ENCODE measurements at places on chromosomes 7 and 10.

DNA sequence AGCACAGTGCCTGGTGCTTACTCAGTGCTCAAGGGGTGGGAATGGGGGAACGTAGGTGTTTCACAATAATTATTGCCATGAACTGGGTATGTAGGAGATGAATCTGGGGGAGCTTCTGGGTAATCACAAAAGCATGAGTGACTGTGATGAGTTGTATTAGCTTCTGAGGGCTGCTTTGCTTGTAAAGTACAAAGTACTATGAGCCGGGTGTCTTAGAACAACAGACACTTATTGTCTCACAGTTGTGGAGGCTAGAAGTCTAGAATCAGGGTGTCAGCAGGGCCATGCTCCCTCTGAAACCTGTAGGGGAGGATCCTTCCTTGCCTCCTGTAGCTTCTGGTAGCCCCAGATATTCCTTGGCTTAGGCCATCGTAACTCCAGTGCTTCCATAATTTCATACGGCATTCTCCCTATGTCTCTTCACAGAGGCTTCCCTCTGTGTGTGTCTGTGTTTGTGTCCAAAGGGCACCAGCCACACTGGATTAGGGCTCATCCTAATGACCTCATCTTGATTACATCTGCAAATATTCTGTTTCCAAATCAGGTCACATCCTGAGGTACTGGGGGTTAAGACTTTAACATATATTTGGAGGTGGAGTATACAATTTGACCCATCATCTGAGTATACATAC is 84.8 kb upstream of the AGBL3 start:
- no peak for DNase-seq

DNA sequence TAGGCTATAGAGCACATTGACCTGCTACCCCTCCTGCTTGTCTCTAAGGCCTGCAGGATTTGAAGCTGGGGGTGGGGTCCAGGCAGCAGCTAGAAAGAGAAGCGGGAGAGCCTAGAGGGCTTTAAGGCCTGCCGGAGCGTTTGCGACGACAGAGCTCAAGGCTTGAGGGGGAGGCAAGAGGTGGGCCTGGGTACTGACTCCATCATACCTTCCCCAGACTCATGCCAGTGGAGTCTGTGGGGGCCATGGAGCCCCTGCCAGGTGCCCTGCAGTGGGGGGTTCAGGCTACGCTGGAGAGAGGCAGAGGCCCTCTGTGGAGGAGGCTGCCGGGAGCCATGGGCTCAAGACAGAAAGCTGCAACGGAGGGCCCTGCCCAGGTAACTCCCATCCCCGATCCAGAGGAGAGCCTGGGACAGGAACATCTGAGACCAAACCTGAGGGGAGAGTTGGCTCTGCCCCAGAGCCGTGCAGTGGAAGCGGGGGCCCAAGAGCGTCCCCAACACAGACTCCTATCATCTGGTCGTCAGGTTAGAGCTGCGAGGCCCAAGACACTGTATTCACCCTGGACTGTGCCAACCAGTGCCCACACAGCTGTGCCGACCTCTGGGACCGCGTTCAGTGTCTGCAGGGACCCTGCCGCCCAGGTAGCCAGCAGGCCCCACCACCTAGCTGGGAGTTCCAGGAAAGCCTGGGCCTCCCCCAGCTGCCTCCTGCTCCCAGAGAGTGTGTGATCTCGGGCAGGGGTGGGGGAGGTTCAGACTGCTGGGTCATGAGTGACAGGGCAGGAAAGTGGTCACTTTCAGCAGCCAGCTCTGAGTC is 13.2 kb upstream of the ZNF862 start:
- no peak for DNase-seq

- DNase-seq, result no peak
Observed at GRCh38 chr7:112970771-112971170, 115.9 kb downstream of the GPR85 start.

- no peak for DNase-seq
Observed at GRCh38 chr7:65744406-65744805, 128.5 kb upstream of the VKORC1L1 start.

GRCh38 chr10:71128311-71128980 is 83.9 kb upstream of the UNC5B start:
- DNase-seq, result no peak

- no peak for DNase-seq
Observed at GRCh38 chr7:142450206-142450605, 192.3 kb upstream of the PRSS58 start.

DNA sequence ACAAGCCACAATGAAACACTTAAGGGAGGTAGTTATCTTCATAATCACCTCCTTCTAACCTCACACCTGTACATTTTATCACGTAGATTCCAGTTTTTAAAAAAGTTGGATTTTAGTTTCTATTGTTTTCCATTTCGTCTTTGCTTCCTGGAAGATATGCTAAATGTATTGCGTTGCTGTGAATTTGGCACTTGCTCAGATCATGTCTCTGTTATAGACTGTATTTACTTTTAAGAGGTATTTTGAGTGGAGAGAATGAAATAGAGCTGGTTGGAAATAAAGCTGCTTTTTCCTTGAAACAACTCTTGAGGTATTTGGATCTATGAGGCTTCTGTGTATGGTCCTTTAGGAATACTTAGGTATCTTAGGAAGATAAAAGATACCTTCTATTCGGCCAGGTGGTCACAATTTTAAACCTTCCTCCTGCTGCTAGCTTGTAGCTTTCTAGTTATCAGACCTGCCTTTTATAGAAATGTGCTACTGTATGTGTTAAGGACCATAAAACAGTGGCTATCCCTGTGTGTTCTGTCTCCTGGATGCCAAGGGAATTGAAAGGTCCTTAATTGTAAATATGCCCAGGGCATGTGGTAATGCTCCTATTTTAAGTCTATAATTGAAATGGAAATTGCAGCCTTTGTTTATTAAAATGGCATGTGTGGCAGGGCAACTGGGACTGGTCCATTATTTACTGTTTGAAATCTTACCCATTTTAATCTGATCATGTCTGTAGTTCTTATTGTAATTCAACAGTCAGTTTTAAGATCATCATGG is 147.7 kb downstream of the SND1 start:
- no peak for DNase-seq

DNA sequence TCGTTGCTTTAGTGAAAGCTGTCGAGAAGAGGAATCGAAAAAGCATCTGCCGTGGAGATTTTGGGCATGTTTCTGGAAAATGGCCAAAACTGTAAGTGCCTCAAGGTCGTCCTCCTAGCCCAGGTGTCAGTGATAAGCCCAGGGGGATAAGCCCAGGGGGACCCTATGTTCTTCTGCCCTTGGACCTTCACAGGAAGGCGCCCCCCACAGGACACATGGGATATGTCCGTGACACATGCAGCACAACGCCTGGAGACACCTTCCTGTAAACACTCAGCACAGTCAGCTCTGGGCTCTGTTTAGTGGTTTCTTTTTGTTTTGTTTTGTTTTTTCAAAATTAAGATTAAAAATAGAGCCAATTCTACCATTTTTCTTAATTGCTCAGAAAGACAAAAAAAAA is 272.7 kb downstream of the KLF6 start:
- no peak for DNase-seq

- DNase-seq, result no peak
Observed at GRCh38 chr10:128614802-128615553, 488.8 kb upstream of the MKI67 start.

GRCh38 chr10:124474514-124475070 is 13.0 kb downstream of the LHPP start:
- no peak for DNase-seq

- DNase-seq, result no peak
Observed at GRCh38 chr10:111504376-111504775, 427.5 kb downstream of the ADRA2A start.

- no peak for DNase-seq
Observed at GRCh38 chr10:111161109-111161874, 84.5 kb downstream of the ADRA2A start.

DNA sequence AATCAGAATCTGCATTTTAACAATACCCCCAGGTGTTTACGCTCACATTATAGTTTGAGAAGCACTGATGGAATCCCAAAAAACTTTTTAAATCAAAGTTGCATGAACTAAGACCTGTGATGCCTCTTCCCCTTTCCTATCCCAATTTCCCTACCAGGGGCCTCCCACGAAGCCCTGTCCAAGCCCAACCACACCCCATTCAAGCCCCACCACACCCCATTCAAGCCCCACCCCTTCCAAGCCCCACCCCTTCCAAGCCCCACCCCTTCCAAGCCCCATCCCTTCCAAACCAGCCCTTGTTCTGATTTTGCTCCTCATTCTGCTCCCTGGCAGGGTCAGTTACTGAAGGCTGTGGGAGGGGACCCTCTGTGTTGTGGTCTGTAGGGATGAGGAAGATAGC is 9.8 kb upstream of the AQP1 start:
- DNase-seq, result no peak

GRCh38 chr7:54483523-54483922 is 58.7 kb upstream of the VSTM2A start:
- no peak for DNase-seq

DNA sequence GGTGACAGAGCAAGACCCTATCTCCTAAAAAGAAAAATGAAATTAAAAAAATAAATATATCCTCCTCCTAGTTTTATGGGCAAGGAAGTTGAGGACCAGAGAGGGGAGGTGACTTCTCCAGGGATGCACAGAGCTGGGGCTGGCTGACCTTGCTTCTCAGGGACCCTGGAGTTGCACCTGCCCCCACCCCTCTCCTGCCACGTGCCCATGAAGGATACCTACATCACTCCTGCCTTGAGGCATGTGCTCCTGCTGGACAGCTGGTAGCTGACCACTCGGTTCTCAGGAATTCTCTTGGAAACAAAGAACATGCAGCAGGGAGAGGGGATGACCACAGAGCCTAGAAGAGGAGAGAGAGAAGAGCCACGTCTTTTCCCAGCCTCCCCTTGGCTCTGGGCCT is 522 bp downstream of the CCL24 start:
- peak; percentile 11 for DNase-seq

DNA sequence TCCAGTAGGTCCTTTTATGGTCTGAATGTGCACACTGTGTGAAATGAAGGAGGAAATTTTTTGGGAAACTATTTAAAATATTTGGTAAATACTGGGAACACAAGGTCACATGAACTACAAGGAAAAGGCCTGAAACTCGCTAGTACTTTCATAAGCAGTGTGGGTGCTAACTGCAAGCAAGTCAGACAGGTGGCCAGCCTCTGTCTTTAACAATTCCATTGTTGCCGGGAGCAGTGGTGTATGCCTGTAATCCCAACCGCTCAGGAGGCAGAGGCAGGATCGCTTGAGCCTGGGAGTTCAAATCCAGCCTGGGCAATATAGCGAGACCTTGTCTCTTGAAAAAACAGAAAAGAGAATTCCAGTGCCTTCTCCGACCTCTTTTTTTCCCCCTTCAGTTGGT is 37.5 kb downstream of the SMURF1 start:
- DNase-seq, result peak; percentile 49

DNA sequence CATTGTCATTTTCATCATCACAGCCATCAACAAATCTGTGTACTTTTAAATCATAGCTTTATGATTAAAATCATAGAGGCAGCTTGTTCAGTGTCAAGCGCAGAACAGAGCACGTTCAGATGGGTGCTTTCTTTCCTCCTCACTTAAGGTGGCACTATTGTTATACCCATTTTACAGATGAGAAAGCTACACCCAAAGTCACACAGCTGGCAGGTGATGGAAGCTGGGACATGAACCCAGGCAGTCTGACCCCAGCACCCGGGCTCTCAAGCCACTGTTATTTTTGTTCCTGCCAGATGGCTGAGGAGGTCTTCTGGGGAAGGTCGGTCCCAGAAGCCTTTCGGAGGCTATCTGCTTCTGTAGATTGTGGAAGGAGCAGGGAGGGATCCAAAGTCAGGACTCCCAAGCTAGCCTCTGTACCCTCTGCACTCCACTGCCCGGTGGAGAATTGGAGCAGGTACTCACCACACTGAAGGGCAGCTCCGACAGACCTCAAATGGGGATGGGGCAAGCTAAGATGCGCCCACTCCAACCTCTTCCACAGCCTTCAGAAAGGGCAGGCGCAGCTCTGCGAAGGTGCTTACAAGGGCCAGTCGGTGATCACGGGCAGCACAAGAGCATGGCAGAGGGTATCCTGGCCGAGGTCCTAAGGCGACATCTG is 610 bp downstream of the AVPI1 start:
- DNase-seq, result no peak

GRCh38 chr10:77863446-77863845 is 63.1 kb downstream of the DLG5 start:
- no peak for DNase-seq
